Esophagus squamous epithelium (tissue), 5 donors: ENCODE measurements at places on chromosomes 11 and 22.

DNA sequence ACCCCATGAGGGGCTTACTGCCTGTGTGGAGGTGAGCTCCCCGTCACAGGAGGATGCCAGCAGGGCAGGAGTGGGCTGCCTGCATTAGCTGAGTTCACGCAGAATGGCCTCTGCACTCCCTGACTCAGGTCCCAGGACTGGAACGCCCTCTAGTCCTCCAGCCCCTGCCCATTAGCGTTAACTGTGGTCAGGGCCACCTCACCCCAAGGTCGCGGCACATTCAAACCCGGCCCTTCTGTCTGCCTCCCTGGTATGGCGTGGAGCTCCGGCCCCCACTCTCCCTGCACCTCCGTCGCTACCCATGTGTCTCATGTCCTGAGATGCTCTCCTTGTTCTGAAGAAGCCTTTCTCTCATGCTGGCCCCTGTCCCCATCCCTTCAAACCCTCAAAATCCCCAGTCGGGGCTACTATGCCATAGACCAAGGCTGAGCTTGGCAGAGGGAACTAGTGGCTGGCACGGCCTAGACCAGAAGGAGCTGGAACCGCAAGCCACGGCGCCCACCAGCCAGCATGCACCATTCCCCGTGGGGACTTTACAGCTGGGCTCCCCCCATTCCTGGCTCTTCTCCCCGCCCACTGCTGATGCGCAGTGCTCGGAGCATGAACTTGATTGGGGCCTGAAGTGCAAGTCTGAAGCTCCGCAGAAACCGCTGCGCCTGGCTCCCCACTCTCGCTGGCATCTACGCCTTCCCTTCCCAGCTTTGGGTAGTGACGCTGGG, 79.5 kb upstream of the RTL6 start:
- no peak for DNase-seq

- DNase-seq = no peak
Observed at GRCh38 chr22:19178657-19179496, at the start of gene SLC25A1. Gene SLC25A1, minus strand, starts transcription at chr22:19178736. Its CDS starts 63 bp downstream, at chr22:19178673.

GRCh38 chr11:109109150-109109549, 312.8 kb upstream of the C11orf87 start:
- DNase-seq = no peak

- DNase-seq = no peak
Observed at GRCh38 chr22:47407461-47408025, 645.1 kb downstream of the TBC1D22A start.

DNA sequence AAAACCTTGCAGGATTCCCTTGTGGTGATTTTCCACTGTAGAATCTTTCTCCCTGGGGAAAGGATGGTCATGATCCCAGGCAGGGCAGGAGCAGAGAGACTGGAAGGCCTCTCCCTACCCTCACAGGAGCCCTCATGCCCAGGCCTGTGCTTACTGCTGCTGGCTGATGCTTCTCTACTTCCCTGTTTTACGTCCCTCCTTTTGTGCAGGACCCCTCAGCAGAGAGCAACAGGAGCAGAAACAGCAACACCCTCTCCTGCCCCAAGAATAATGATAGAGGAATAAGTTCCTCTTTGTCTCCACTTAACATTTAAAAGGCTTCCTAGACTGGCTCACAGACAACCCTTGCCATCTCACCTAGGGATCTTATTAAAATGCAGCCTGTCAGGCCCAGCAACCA, 3.6 kb downstream of the ISX start:
- no peak for DNase-seq

DNA sequence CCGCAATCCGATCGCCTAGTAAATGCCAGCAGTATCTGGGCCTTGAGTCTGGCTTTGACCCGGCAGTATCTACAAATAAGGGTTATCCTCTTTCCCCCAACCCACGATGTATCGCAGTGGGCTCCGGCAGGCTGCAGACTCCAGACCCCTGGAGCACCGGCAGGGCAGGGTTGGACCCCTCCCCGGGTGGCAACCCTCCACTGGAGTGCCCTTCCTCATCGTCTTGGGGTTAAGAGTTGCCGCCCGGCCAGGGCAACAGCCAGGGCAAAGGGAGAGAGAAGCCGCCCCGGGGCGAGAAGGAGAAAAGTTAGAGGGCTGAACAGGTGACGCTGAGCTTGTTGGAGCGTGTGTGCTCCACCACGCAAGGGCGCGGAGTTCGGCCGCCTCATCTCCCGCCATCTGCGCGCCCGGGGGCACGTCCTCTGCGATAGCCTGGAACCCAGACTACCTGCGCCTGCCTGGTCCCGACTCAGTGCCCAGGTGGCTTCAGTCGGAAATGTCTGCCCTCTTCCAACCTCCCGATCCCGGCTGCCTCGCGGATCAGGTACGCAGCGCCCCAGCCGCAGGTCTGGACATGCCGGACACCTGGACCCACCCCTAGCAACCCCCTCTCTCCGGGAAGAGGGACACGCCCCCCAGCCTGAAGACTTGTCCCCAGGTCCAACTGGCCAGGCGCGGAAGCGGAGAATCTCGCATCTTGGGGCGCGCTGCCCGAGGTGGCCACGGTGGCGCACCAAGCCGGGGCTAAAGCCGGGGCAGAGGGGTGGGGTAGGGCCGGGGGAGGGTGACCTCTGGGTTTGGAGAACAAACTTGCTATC, 1.2 kb downstream of the DSCAML1 start:
- DNase-seq = no peak

- no peak for DNase-seq
Observed at GRCh38 chr22:25797498-25798290, 55.7 kb downstream of the MYO18B start.

- DNase-seq = no peak
Observed at GRCh38 chr11:6640985-6641701, 14.5 kb downstream of the DCHS1 start.

DNA sequence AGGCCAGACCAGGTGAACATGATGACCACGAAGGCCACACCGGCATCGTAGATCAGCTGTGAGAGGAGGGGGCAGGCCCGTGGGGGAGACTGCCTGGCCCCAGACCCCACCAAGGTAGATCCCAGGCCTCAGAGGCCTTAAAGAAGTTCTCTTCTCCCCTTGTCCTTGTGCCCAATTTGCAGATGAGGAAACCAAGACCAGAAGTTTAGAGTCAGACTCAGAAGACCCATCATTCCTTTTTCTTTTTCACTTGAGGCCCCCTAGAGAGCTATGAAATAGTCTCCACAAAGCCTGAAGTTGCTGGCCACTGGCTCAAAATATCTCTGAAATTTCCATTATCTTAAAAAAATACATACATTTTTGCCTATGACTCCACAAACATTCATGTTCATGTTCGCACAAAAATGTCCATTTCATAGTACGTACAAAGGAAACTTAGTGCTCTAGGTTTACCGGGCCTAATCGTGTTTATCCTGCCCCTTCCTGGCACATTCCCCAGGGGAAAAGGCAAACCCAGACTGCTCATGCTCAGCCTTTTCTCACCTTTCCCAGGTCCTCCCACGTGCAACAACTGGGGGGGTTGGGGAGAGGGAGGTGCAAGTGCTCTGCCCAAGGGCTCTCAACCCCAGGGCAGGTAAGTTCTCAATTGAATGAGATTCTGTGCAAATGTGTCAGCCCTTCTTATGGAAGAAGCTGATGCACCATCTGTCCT, 19.2 kb downstream of the SLC43A1 start:
- DNase-seq = no peak

DNA sequence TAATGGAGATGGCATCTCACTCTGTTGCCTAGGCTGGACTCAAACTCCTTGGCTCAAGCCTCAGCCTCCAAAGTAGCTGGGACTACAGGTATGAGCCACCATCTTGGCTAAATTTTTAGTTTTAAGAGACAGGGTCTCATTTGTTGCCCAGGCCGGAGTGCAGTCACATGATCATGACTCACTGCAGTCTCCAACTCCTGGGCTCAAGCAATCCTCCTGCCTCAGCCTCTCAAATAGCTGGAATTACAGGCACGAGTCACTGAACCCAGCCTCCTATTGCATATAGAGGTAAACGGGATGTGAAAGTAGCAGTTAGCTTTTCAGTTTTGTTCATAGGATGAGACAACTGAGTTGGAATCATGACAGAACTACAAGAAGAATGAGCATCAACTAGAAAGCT, 9.5 kb upstream of the NAALAD2 start:
- DNase-seq = no peak

DNA sequence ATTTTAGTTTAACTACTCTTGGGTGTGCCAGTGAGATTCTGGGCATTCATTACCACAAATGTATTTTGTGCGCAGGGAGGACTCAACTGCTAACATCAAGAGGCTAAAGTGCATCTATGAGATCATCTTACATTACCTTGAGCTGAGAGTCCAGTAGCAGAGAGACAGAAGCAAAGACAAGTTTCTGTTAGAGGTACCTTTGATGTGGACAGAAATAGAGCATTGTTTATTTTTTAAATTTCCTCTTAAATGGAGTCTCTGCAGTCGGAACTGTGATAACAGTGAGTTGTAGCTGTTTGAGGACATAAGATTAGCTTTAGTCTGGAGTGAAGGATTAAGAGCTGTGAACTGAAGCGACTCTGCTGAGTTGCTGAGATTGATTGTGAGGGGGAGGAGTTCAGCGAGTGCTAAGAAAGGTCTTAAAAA, 297.0 kb downstream of the CADM1 start:
- no peak for DNase-seq

- DNase-seq = no peak
Observed at GRCh38 chr11:103898577-103899336, 137.7 kb upstream of the DDI1 start.

- DNase-seq = no peak
Observed at GRCh38 chr11:130599073-130599654, 150.7 kb downstream of the ADAMTS15 start.

DNA sequence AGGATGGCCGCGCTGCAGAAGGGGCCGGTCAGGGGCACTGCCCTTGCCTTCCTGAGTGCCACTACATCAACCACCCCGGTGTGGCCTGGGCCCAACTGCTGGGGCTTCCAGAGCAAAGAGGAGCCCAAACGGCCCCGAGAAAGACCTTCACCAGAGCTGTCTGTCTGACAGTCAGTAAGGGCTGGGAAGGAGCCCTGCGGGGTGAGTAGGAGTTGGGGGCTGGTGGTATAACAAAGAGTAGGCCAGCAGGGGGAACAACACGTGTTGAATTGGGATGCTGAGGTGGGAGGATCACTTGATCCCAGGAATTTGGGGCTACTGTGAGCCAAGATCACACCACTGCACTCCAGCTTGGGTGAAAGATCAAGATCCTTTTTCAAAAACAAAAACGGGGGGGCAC, 3.9 kb downstream of the GSTT4 start:
- DNase-seq = no peak

DNA sequence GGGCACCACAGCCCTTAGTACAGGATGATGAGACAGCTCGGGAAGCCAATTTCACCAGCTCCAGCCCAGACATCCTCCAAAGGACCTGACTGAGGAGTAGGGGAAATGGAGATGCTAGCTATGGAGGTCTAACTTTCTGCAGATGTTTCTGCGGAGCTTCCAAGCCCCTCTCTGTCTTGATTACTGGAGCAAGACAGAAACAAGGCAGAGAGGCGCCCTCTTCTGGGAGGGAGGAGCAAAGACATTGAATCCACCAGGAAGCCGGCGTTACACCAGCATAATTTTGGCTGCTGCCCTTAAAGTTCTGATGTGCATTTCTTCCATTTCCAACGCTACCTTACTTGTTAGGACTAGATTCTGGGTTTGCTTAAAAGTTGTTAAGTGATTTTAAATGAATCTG, 107.3 kb upstream of the HSD17B12 start:
- DNase-seq = no peak

GRCh38 chr22:50224071-50224470, 20.8 kb downstream of the TUBGCP6 start:
- no peak for DNase-seq

DNA sequence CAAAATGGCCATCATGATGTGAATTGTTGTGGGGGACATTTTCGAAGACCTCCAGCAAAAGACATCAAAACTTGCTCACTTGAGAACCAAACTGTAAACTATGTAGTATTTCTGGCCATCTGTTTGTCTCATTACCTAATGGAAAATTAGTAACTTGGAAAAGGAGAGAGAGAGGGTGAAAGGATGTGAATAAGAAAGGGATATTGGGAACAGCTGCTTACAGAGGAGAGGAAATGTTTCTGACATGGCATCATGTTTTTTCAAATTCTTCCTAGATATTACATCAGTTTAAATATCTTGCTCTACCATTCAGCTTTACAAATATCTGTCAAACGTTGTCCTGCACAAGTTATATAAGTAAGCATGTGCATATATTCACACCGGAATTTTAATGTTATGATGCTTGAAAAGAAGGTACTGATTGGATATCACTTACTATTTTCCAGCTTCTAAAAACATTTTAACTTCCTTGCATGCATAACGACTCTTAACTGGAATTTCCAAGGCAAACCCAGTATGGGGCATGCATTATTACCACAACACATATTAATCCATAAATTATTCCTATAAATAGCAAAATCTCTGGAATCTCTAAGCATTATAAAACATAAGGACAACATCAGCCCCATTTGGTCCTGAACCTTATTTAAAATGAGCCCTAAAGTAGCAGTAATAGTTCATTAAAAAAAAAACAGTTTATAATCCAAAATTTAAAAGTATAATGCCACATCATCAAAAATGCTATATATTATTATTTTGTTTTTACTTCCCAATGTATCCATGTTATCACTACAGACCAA, 20.0 kb downstream of the GUCY1A2 start:
- DNase-seq = no peak

DNA sequence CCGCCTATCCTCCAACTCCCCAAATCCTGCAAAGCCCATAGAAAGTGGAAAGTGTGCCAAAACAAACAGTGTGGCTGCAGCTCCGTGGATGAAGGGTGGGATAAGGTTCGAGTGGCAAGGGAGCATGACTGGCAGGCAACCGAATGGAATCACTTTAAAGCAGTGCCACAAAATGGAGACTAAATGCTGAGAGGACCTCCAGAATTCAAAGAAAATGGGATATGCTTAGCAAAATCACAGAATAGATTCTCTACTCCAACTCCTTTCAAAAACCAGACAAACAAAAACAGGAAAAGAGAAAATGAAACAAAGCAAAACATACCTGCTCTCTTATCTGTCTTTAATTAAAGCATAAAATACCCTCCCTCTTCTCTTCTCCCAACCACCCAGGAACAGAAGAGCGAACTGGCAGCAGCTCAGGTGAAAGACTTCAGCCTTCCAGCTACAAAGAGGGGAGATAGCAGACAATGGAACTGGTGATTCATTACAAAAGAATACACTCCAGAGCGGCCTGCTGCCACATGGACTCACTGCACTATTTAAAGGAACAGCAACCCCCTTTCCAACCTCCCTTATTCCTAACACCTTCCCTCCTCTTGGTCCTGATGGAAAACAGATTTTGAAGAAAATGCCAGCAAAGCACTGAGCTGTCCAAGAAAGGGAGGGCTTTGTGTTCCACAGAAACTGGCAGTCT, 118.5 kb downstream of the APOL5 start:
- DNase-seq = no peak

DNA sequence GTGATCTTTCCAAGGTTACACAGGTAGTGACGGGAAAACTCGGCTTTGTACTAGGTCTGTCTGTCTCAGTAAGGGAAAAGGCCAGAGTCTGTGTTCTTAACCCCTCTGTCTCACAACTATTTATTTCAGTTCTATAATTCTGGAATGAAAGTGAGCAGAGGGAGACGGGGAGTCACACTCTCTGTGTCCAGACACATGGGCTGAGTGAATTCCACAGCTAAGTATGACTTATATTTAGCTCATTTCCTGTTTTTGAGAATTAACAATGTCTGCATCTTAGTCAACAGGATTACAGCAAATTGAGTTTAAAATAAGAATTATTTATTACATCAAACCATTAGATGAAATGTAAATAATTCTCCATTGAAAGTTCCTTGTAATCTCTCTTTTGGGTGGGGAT, 62.5 kb upstream of the OR4B1 start:
- DNase-seq = no peak

GRCh38 chr11:10327254-10327653, 22.4 kb downstream of the ADM start:
- DNase-seq = no peak

- DNase-seq = no peak
Observed at GRCh38 chr11:83572581-83573496, 286.7 kb upstream of the CCDC90B start.

GRCh38 chr11:69915151-69915500, 95.9 kb upstream of the FGF3 start:
- no peak for DNase-seq
